HepG2 (cell line): ENCODE measurements at places on chromosomes 12 and 14. TPM values are rescaled to one million over a fixed set of nuclear protein-coding genes. Genes with fewer than 3 reads are reported as not detected.

- H3K27me3 ChIP-seq: no peaks in the 10 kb centered on the region
- H3K4me1 ChIP-seq: peaks cover 28% of the 10 kb centered on the region
- H3K36me3 ChIP-seq: no peaks in the 10 kb centered on the region
- H3K4me3 ChIP-seq: peak overlapping the region; percentile 77
These were observed 11.3 kb upstream of the ABHD12B start for GRCh38 chr14:50860478-50861086.

DNA sequence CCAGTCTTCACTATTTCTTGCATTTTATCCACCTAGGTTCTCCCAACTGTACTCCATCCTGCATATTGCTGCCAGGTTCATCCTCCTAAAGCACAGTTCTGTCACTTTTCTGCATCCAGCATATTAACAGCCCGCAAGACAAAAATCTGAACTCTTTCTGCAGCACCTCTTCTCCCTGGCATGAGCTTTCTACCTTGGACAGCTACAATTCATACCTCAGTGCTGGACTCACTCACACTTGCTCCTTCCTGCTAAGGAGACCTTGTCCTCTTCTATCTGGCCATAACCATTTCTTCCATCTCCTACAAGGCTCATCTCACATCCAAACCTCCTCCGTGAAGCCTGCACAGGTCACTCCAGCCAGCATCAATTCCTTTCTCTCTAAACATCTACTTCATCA, 170.1 kb upstream of the GRIP1 start:
- no peak overlapping the region for H3K27ac ChIP-seq
- H3K27me3 ChIP-seq: no peaks in the 10 kb centered on the region
- no peaks in the 10 kb centered on the region for H3K4me1 ChIP-seq
- no peak overlapping the region for H3K4me3 ChIP-seq

DNA sequence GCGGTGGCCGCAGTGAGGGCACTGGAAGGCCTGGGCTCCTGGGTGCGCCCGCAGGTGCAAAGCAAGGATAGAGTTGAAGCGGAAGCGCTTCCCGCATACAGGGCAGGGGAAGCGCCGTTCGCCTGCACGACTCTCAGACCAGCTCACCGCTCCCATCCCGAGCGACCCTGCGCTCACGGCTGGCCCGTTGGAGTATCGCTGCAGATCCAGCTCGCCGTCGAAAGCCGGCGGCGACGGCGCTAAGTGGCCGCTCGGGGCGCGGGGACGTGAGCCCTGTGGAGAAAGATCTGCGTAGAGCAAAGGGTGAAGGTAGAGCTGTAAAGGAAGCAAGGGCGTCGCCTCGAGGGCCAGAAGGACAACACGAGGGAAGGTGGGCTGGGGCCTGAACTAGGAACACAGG, 5.4 kb downstream of the ZNF219 start:
- peaks cover 39% of the 10 kb centered on the region for H3K4me1 ChIP-seq
- H3K27ac ChIP-seq: no peak overlapping the region
- H3K36me3 ChIP-seq: peaks cover 41% of the 10 kb centered on the region
- no peak for DNase-seq
- no peaks in the 10 kb centered on the region; the same call in 2 of the 3 replicates for H3K27me3 ChIP-seq

GRCh38 chr12:49811961-49812401, 16.2 kb downstream of the NCKAP5L start:
- no peaks in the 10 kb centered on the region for H3K27me3 ChIP-seq
- no peak overlapping the region for H3K4me3 ChIP-seq
- H3K36me3 ChIP-seq: no peaks in the 10 kb centered on the region
- no peaks in the 10 kb centered on the region for H3K4me1 ChIP-seq
- no peak overlapping the region for H3K27ac ChIP-seq
- DNase-seq: no peak

DNA sequence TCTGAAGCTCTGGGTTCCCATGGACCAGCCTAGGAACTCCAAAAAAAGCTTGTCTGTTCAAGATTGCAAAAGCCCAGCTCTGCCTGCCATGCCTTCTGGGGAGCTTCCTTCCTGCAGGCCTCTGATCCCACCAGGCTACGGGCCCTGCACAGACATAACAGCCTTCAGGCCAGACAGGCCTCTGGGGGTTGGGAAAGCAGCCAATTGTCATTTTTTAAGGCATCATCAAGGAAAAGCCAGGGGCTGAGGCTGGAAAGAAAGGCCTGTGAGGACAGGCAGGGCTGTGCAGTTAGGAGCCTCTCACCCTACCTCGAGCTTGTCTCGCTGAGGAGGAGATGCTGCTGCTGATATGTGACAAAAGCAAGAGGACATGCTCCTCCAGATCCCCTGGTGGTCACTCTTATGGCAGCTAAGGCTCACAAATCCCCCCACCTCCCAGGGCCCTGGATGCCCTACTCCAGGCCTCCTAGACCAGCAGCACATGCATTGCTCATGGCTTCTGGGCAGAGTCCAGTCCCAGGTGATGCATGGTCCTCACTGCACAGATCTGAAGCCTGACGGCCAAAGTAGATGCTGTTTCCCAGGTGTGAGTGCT, 2.9 kb downstream of the TMEM229B start:
- H3K27me3 ChIP-seq: no peaks in the 10 kb centered on the region; the same call in none of the 2 replicates
- no peak overlapping the region for H3K4me3 ChIP-seq
- no peak for DNase-seq
- H3K36me3 ChIP-seq: no peaks in the 10 kb centered on the region
- peaks cover 18% of the 10 kb centered on the region for H3K4me1 ChIP-seq

- DNase-seq: no peak
- H3K27me3 ChIP-seq: no peaks in the 10 kb centered on the region
- H3K36me3 ChIP-seq: peaks cover 52% of the 10 kb centered on the region
- no peak overlapping the region for H3K4me3 ChIP-seq
- H3K4me1 ChIP-seq: peaks cover 14% of the 10 kb centered on the region
- no peak overlapping the region for H3K27ac ChIP-seq
These were observed 29.1 kb downstream of the ATG14 start for GRCh38 chr14:55382483-55382882.

DNA sequence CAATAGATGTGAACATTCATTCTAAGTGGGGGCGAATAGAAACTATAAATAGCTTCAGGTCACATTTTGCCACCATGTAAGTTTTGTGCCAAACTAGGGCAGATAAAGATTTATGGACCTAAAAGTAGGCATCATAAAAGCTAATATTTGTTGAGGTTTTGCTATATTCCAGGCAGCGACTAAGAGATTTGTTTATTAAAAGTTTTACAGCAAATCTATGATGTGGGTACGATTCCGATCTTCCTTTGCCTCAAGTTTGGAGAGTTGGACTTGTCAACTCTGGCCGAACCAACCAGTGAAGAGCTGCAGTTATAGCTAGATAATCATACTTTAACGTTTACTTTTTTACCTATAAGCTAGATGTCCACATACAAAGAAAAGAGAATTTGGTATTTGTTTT, 1.6 kb downstream of the MAPK1IP1L start:
- H3K4me1 ChIP-seq: peaks cover 46% of the 10 kb centered on the region
- H3K27me3 ChIP-seq: no peaks in the 10 kb centered on the region
- peaks cover 3% of the 10 kb centered on the region for H3K36me3 ChIP-seq
- DNase-seq: no peak
- H3K4me3 ChIP-seq: peak overlapping the region; percentile 99; the same call in 1 of the 2 replicates

- H3K27ac ChIP-seq: no peak overlapping the region
- H3K4me1 ChIP-seq: peaks cover 25% of the 10 kb centered on the region
- H3K27me3 ChIP-seq: no peaks in the 10 kb centered on the region
- no peaks in the 10 kb centered on the region for H3K36me3 ChIP-seq
- no peak overlapping the region for H3K4me3 ChIP-seq
- DNase-seq: no peak
These were observed 12.3 kb upstream of the CPM start for GRCh38 chr12:68945255-68945654.

- DNase-seq: no peak
- H3K36me3 ChIP-seq: no peaks in the 10 kb centered on the region
- no peaks in the 10 kb centered on the region for H3K27me3 ChIP-seq
- H3K27ac ChIP-seq: no peak overlapping the region
These were observed 292.4 kb upstream of the PWP1 start for GRCh38 chr12:107393043-107393717.

DNA sequence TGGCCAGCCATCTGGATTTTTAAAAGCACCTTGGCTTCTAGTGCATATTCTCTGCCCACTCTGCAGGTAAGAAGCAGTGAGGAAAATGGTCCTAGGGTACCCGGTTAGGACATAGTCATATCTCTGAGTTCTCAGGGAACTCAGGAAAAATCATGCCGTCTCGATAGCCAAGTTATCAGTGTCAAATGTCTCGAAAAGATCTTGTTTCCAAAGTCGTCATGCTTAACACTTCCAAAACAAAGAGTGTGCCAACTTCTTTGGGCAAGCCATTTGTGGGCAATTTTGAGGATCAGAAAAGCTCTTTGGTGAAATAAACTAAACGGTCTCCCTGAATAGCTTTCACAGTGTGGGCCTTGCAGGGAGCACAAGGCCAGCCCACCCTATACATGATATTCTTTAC, 39.2 kb downstream of the RASSF3 start:
- H3K4me1 ChIP-seq: peaks cover 29% of the 10 kb centered on the region; the same call in 1 of the 2 replicates
- no peaks in the 10 kb centered on the region for H3K36me3 ChIP-seq
- H3K27ac ChIP-seq: no peak overlapping the region
- H3K4me3 ChIP-seq: no peak overlapping the region
- no peak for DNase-seq

DNA sequence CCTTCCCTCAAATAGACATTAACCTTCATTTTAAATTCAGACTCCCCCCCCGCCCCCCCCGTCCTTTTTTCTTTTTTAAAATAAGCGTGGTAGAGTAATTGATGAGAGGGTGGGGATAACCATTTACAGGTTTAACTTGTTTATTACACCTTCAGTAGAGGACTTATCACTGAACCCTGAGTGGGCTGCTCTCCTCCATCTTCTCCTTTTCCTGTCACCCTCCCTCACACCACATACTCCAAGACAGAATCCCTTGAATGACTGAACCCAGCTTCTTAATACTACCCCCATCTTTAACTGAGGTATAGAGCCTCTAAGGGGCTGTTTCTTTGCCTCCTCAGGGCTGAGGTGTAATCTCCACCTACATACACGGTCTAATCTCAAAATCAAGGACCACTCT, 3.7 kb upstream of the IKZF4 start:
- H3K27ac ChIP-seq: no peak overlapping the region
- no peak for DNase-seq
- H3K27me3 ChIP-seq: no peaks in the 10 kb centered on the region
- H3K36me3 ChIP-seq: no peaks in the 10 kb centered on the region

DNA sequence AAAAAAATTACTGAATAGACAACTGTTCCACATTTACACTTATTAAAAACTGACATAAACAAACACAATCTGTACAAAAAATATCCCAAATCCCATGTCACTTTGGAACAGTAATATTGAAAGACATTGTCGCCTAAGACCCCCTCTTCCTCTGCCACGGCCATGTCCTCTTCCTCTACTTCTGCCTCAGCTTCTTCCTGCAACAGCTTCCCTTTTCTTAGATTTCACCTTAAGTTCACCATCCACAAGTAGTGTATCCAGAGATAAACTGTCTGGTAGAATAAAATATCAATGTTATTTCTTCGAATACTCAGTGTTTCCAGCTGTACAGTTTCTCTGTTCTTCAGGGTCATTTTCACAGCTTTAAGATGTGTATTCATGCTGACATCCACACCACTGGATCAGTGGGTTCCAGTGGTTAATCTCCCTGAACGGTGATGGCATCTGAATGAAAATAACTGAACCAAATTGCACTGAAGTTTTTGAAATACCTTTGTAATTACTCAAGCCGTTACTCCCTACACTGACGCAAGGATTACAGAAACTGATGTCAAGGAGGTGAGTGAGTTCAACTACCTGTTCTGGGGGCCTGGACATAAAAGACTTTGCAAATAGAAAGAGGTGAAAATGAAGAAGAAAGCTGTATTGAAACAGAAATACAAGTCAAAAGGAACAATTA, 208.5 kb downstream of the C12orf50 start:
- H3K4me3 ChIP-seq: no peak overlapping the region
- no peak for DNase-seq
- no peaks in the 10 kb centered on the region for H3K27me3 ChIP-seq

DNA sequence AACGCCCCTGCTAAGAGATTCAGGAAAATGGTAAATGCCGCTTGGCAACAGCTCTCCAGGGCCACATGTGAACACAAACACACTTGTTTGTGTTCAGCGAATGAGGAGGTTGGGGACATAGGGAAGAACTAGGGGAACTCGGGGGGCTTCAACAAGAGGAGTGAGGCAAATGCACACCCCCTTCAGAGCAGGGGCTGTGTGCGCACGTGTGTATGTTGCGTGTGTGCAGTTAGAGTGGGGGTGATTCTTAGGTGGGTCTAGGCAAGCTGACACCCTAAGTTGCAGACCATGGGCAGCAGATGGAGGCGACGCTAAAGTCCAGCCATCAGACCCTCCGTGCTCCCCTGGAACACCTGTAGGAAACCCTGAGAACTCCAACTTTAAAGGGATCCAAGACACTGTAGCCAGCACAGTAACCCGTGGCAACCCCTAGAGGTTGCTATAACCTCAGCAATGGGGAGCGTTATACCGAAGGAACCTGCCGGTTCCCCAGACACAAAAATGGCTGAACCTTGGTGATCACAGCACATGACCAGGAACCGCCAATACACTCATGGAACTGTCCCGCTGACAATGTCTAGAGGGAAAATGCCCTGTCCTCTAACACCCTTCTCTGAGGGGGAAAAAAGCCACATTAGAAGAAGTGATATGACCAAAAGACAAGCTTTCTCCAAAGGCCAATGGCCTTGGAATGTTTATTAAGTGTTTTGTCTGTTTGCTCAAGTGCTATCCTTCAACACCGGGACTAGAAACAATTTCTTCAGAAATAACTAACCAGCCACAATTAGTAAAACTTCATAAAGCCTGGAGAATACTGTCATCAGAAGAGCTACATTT, 86.5 kb upstream of the CEP83 start:
- no peaks in the 10 kb centered on the region for H3K36me3 ChIP-seq
- H3K27ac ChIP-seq: no peak overlapping the region
- H3K27me3 ChIP-seq: no peaks in the 10 kb centered on the region; the same call in 1 of the 2 replicates
- no peaks in the 10 kb centered on the region for H3K4me1 ChIP-seq
- DNase-seq: peak; percentile 44

DNA sequence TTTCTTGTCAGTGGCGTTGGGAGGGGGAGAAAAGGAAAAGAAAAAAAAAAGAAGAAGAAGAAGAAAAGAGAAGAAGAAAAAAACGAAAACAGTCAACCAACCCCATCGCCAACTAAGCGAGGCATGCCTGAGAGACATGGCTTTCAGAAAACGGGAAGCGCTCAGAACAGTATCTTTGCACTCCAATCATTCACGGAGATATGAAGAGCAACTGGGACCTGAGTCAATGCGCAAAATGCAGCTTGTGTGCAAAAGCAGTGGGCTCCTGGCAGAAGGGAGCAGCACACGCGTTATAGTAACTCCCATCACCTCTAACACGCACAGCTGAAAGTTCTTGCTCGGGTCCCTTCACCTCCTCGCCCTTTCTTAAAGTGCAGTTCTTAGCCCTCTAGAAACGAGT, 1.9 kb downstream of the ASCL1 start:
- no peaks in the 10 kb centered on the region for H3K36me3 ChIP-seq
- peaks cover 7% of the 10 kb centered on the region for H3K27me3 ChIP-seq
- no peak overlapping the region for H3K4me3 ChIP-seq
- no peak overlapping the region for H3K27ac ChIP-seq

GRCh38 chr14:48738186-48738925, 847.8 kb downstream of the RPS29 start:
- no peak overlapping the region for H3K27ac ChIP-seq
- no peaks in the 10 kb centered on the region for H3K27me3 ChIP-seq
- DNase-seq: no peak
- H3K4me1 ChIP-seq: no peaks in the 10 kb centered on the region

The PRPH gene
- not detected in 2 replicates for total RNA-seq

The RNASE1 gene
- total RNA-seq: not detected in 2 replicates

The JDP2 gene
- 7.7 and 8.9 TPM in 2 replicates for total RNA-seq

The KRT3 gene
- total RNA-seq: not detected in 2 replicates

The SELPLG gene
- total RNA-seq: not detected in 2 replicates

The EP400 gene
- 5.0 and 8.4 TPM in 2 replicates for total RNA-seq

The FOXA1 gene
- 58.1 and 58.6 TPM in 2 replicates for total RNA-seq

The PROX2 gene
- total RNA-seq: not detected in 2 replicates

The PTGR2 gene
- total RNA-seq: 4.3 and 5.1 TPM in 2 replicates
